ENCODE measurements at places on chromosomes 13 and 19.

DNA sequence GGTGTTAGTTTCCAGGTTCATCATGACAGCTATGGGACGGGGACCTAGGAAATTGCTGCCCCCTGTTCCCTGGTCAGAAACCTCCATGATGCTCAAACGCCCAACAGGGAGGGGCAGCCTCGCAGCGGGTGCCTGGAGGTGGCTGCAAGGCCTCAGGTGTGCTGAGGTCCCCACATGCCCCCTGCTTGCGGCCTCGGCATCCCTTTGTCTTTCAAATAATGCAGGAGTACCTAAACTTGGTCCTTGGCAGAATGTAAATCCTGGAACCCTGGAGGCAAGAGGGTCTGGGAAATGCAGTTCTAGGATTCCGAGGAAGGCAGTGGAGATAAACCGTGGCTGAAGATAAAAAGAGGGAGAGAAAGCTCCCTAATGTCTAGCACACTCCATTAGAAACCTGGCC, 52.4 kb downstream of the SKA3 start:
- DNase-seq: no peak

DNA sequence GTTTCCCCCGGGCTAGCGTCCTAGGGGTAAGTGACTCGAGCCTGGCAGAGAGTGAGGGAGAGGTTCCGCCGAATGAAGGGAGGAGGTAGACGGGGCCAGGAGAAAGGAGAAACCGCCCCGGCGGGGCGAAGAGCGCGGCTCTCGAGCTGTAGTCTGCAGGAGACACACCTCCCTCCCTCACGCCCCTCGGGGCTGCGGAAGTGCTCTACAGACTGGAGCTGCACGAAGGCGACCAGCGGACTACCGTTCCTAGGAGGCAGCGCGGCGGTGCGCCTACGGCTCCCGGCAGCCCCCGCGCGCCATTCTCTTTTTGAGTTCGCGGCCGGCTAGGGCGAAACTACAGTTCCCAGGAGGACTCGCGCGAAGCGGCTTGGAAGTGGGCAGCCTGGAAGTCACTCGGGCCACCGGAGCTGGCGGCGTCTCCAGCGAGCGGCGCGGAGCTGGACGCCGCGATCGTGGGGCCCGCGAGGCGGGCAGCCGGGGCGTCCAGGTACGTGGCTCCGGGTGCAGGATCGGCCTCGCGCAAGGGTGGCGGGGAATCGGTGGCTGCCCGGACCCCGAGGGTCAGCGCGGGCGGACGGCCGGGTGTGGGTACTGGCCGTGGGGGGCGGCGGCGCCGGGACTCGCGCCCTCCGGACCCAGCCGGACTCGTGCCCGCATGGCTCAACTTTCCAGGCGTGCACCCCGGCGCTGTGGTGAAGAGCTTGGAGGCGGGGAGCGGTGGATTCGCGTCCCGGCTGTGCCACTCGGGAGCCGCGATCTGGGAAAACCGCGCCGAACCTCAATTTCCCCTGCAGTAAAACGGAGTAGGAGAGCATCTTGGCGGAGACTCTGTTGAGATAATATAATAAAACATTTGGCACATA, at the start of gene SIPA1L3:
Gene SIPA1L3 (plus strand): TSS at position 340 of the 866 bp plus-strand sequence. CDS start 174,358 bp downstream, outside the sequence.
- DNase-seq: peak; percentile 96

GRCh38 chr13:111914241-111915103, 152.5 kb upstream of the SOX1 start:
- no peak for DNase-seq

DNA sequence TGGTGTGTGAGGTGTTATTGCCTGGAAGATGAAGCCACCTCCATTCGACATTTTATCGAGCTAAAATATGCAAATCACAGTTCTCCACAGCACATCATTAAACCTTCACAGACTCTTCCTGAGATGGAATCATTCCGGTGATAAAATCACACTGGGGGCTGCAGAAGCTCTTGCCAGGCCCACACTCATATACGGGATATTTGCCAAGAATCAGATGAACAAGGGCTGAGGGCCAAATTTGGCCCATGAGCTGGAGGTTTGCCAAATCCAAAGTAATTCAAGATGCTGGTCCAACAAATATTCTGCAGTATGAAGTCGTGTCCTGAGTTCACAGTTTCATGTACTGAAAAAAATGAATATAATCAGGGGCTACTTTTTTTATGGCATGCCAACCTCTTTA, 16.7 kb upstream of the RXFP2 start:
- DNase-seq: no peak

GRCh38 chr19:11763611-11764010, 3.2 kb upstream of the ZNF441 start:
- no peak for DNase-seq

DNA sequence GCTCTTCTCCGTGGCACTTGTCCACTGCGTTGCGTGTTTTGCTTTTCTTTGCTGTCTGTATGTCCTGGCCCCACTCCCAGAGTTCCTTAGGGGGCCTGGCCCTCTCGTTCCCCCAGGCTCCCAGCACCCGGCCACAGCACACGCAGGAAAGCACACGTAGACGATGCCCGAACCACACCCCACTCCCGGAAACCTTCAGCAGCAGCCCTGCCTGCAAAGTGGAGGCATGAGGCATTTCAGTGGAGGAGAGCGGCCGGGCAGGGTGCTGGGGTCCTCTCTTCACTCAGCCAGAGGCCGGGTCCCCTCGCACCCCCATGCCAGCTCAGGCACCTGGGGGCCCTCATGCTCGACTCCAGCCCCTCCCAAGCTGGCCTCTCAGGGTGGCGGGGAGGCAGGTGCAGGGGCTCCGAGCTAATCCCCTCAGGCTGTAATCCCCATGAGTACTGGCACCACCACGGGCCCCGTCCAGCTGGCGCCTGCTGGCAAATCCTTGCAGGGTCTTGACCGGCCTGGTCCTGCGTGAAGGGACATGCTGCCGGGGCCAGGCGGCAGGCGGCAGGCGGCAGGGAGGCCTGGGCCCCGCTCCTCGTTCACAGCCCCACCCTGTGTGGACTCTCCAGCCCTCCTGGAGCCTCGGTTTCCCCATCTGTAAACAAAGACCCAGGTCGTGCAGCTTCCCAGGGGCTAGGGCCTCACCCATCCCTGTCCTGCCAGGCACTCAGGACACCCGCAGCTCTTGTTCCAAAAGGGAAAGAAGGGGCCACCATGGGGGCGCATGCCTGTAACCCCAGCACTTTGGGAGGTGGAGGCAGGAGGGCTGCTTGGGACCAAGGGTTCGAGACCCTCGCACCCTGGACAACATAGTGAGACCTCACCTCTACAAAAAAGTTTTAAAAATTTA, 7.0 kb downstream of the PIP5K1C start:
- no peak for DNase-seq

DNA sequence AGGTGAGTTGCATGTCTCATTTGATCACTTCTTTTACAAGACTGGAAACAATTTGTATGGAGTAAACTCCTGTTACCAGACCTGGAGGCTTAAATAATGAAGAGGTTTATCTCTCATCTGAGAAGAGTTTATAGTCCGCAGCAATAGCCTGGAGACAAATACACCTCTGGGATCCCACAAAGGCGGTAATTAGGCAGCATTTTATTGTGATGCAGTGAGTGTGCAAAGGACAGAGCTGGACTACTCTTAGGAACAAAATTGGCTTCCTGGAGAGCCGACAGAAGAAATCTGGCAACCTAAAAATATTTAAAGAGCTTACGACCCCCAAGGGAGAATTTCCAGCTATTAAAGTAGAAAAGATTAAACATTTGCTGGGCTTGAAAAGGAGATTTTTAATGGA, 11.8 kb upstream of the KATNAL1 start:
- no peak for DNase-seq

DNA sequence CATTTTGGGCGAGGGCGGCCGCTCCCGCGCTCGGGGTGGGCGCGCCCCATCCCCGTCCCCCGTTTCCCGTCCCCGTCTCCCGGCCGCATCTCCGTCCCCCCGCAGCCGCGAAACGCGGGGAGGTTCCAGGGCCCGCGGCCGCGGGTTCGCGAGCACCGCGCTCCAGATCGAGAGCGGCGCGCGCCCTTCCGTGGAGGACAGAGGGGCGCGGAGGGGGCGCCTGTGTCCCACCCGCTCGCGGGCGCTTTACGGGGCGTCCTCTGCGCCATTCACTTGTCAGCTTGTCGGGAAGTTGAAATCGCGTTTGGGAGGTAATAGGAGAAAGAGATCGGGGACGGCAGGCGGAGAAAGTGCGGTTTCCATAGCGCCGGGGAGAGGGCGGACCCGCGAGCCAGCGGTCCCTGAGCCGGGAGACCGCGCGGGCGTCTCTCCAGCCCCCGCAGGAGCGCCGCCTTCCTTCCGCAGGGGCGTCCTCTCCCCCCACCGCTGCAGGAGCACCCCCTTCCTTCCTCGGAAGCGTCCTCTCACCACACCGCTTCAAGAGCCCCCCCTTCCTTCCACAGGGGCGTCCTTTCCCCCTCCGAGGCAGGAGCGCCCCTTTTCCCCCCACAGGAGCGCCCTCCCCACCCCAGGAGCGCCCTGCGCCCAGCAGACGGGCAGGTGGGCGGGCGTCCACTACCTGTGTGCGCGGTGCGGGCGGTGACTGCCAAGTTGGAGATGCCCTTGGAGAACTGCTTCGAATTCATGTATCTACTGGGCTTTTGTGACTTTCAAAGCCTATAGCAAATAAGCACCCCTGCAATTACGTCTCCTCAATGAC, 962 bp upstream of the IRS2 start:
- no peak for DNase-seq

GRCh38 chr13:60572003-60572798, 175.2 kb downstream of the TDRD3 start:
- DNase-seq: no peak

DNA sequence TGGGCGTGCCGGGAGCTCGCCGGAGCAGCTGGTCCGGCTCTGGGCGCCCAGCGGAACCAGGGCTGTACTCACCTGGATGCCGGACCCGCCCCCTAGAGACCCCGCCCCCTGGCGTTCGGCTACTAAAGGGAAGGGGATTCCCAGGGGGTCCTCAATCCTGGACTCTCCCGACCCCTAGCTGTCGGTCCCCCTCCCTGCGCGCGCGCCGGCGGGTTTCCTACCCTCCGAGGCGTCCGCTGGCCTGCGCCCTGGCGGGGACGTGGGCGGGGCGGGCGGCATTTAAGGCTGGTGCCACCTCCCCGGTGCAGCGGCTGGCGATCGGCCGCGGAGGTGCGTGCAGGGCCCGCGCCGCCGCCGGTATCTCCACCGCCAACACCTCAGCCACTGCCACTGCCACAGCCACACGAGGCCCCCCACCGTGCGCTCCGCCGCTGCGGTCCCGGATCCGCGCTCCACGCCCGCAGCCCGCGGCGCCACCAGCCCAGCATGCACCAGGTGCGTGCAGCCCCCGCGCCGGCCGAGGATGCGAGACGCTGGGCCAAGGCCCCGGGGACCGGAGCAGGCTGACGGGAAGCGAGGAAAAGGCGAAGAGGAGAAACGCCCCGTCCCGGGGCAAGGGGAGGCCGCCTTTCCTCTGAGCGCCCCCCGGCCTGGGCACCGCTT, at the start of gene ATP12A:
Gene ATP12A (plus strand): TSS at position 151 of the 663 bp plus-strand sequence. CDS start 336 bp downstream, at position 487.
- no peak for DNase-seq

- DNase-seq: no peak
Observed at GRCh38 chr13:26518451-26518959, 39.0 kb upstream of the WASF3 start.

GRCh38 chr13:23458989-23459388, 25.5 kb upstream of the SACS start:
- no peak for DNase-seq

DNA sequence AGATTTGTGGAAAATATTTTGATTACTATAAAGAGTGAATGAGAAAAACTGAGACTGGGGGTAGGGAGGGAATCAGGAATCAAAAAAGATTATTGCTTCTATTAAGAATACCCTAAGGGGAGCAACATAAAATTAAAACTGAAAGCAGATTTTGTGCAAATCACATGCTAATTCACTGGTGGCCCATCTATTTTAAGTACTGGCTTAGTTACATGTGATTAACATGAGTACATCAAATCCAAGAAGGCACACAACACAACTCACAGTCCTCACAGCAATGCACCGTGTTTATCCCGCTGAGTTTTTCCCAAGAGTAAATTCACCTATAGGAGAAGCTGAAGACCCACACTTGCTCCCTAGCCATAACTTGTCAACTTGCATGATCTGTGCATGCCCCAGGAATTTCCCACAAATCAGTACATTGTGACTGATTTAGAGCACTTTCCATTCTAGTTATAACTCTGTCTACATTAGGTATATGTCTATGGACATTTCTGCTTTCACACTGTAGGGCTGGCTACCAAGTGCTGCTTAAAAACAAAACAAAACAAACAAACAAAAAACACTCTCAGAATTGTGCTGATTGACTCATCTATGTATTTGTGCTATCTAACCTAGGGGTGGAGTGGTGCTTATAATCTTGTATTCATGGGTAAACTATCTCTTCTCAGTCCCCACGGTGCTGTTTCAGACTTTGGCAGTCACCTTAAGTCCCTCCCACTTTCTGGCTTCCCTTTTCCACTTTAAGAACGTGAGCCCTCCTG, 24.3 kb downstream of the AMER2 start:
- DNase-seq: no peak

GRCh38 chr13:87355451-87355850, 315.7 kb upstream of the SLITRK5 start:
- no peak for DNase-seq

DNA sequence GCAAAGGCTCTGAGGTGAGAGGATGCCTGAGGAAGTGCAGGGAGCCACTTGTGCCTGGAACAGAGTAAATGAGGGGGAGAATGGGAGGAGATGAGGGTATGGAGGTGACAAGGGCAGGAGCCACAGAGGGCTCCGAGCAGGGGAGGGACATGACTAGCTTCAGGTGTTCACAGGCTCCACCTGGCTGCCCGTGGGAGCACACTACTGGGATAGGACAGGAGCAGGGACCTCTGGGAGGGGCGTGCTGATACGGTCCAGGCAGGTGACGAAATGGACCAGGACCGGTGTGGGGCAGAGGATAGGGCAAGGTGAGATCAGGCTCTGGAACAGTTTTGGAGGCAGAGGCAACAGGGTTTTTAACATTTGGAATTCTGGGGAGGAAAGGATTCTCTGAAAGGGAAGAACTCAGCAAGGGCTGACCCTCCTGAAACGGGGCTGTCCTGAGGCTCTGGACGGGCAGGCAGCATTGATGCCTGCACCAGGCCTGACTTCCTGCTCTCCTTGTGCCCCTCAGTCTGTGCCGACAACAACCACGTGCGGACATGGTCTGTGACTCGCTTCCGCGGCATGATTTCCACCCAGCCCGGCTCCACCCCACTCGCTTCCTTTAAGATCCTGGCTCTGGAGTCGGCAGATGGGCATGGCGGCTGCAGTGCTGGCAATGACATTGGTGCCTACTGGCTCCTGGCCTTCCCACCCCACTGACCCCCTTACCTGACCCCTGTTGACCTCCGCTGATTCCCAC, 11.6 kb downstream of the SHKBP1 start:
- no peak for DNase-seq

GRCh38 chr13:78659732-78660494, 958 bp upstream of the OBI1 start:
- DNase-seq: peak; percentile 59

DNA sequence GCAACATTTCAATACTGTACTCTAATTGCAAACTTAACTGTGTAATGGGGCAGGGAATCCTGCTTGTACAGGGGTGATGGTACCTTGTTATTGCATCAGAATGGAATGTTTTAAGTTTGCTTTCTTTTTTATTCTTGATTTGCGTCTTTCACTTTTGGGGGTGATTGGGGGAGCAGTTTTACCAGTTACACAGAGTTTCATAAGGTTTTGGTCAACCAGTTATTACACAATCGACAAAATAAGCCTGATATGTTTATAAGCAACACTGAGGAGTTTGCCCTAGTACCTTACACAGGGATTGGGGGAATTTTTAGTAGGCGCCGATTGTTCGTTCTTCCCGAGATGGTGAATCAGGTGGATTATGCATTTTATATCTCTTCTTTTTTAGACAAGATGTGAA, 2.7 kb downstream of the KLF5 start:
- no peak for DNase-seq

Data from hematopoietic multipotent progenitor cell (in vitro differentiated cells).